ENCODE measurements at places on chromosomes 16 and 17. TPM values are rescaled to one million over a fixed set of nuclear protein-coding genes. Genes with fewer than 3 reads are reported as not detected.

The JPT1 gene
- 501 TPM for total RNA-seq

The NPIPB4 gene
- total RNA-seq = 3.3 TPM

The TOM1L1 gene
- 12.3 TPM for total RNA-seq

The PAM16 gene
- 73.1 TPM for total RNA-seq

The KCNH6 gene
- total RNA-seq = not detected

The MT3 gene
- total RNA-seq = not detected

The AIPL1 gene
- total RNA-seq = not detected

The PLLP gene
- total RNA-seq = 0.15 TPM

The CACNG3 gene
- not detected for total RNA-seq

The MAP3K14 gene
- total RNA-seq = 4.4 TPM

The BLMH gene
- 22.7 TPM for total RNA-seq

The JPH3 gene
- 0.17 TPM for total RNA-seq

Measured in bronchus fibroblast of lung (primary cell).